ENCODE measurements at places on chromosomes 12 and 14. TPM values are rescaled to one million over a fixed set of nuclear protein-coding genes. Genes with fewer than 3 reads are reported as not detected.

RD3L gene
- not detected for total RNA-seq

KRT71 gene
- total RNA-seq: not detected

DNA sequence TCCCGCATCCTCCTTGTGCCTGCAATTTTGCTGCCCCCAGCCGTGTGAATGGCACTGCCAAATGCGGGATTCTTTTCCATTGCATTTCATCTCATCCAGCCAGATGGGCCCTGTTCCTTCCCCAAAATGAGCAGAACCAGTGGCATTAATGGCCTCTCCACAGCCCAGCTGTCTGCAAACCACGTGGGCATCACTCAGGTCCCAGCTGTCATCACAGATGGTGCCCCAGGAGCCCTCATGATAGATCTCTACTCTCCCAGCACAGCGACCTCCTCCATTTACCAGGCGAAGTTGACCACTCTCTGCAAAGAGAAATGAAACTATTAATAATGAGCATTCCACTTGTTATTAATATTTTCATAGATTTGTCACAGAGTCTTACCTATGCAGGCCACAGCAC lies 17.1 kb downstream of the CD163 start:
- no peak overlapping the region for H3K27ac ChIP-seq
- no peaks in the 10 kb centered on the region for H3K27me3 ChIP-seq
- no peaks in the 10 kb centered on the region for H3K36me3 ChIP-seq
- no peak for DNase-seq

- no peaks in the 10 kb centered on the region for H3K4me1 ChIP-seq
- H3K27me3 ChIP-seq: peaks cover 19% of the 10 kb centered on the region
- H3K36me3 ChIP-seq: no peaks in the 10 kb centered on the region
Observed at GRCh38 chr14:23243066-23243465, 5.3 kb downstream of the RNF212B start.

LMO3 gene
- 0.24 TPM for total RNA-seq

- H3K36me3 ChIP-seq: no peaks in the 10 kb centered on the region
- H3K4me1 ChIP-seq: no peaks in the 10 kb centered on the region
- DNase-seq: no peak
- H3K27me3 ChIP-seq: no peaks in the 10 kb centered on the region
- no peak overlapping the region for H3K27ac ChIP-seq
- no peak overlapping the region for H3K4me3 ChIP-seq
Observed at GRCh38 chr14:55976219-55976618, 142.0 kb upstream of the PELI2 start.

ANP32D gene
- not detected for total RNA-seq

ZFHX2 gene
- total RNA-seq: 3.4 TPM

DNA sequence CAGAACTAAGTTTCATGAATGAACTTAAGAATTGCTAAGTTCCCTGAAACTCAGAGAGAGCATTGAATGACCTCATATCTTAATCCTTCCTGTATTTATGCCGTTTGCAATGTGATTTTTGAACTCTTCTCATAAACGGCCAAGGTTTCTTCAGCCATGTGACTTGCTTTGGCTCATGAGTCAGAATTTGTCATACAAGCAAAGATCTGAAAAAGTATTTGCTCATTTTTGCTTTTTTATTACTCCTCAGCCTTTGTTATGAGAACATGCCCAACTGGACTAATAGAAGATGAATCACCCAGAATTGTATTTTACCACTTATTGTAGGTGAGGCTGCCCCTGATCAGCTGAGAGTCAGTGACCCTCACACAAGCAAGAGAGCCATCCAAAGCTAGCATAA lies 693.8 kb downstream of the BCL11B start:
- DNase-seq: peak; percentile 25

- H3K27me3 ChIP-seq: peaks cover 10% of the 10 kb centered on the region
- H3K27ac ChIP-seq: no peak overlapping the region
- H3K4me3 ChIP-seq: peak overlapping the region; percentile 1
- no peaks in the 10 kb centered on the region for H3K36me3 ChIP-seq
- DNase-seq: peak; percentile 55
- H3K4me1 ChIP-seq: peaks cover 44% of the 10 kb centered on the region
Observed at GRCh38 chr12:57047981-57048380, 1.9 kb downstream of the MYO1A start.

DNA sequence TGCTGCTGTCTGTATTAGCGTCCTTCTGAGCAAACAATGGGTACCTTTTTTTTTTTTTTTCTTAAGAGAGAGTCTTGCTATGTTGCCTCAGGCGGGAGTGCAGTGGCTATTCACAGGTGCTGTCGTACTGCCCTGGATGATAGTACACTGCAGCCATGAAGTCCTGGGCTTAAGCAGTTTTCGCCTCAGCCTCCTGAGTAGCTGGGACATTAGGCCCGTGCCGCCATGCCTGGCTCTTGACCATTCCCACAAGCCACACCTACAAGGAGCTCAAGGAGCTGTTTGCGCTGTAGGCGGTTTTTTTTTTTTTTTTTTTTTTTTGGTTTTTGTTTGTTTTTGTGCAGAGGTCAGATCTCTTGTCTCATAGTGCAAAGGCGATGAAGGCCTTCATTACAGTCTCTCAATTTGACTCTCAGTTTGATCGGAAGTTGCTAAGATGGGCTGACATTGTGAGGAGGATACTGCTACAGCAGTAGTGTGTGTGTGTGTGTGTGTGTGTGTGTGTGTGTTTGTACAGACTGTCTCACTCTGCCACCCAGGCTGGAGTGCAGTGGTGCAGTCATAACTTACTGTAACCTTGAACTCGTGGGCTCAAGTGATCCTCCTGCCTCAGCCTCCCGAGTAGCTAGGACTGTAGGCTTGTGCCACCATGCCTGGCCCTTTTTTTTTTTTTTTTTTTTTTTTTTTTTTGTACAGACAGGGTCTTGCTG lies 34.2 kb downstream of the TRAF3 start:
- H3K36me3 ChIP-seq: no peaks in the 10 kb centered on the region
- peaks cover 20% of the 10 kb centered on the region for H3K4me1 ChIP-seq
- no peak overlapping the region for H3K4me3 ChIP-seq
- no peaks in the 10 kb centered on the region for H3K27me3 ChIP-seq
- no peak overlapping the region for H3K27ac ChIP-seq
- no peak for DNase-seq

DNA sequence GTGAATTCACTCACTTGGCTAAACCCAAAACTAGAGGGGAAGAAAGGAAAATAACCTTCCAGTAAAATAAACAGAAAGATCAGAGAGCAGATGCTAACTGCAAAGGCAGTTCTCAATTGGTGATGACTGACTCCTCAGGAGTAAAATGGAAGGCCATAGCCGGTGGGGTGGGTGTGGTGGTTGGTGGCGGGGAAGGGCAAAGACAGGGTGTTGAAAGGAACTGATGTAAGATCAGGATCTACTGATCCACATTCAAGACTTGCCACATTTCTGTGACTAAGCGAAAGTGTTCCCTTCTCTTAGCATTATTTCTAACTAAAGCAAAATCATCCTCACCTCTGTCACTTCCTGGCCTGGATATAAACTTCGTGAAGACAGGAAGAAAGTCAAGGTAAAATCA lies 26.3 kb upstream of the TC2N start:
- H3K4me3 ChIP-seq: no peak overlapping the region
- H3K36me3 ChIP-seq: peaks cover 13% of the 10 kb centered on the region
- H3K27me3 ChIP-seq: no peaks in the 10 kb centered on the region
- no peak overlapping the region for H3K27ac ChIP-seq
- H3K4me1 ChIP-seq: peaks cover 10% of the 10 kb centered on the region
- no peak for DNase-seq

DNA sequence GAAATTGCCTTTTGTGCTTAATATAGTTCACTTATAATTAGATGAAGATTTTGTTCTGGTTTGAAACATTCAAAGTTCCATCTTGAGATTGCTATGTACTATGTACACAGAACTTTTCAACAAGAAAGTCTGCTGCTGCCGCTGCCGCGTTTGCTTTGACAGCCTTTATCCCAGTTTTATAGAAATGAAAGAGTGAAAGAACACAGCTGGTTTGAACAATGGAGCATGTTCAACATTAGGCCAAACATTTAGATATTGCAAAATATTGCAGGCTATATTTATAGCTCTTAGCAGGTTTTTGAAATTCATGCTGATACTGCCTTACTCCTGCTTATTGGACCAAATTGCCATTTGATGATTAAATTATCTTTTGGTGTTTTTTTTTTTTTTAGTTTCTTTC lies 299.8 kb upstream of the PRKD1 start:
- no peak for DNase-seq
- peaks cover 49% of the 10 kb centered on the region for H3K4me1 ChIP-seq
- H3K27ac ChIP-seq: peak overlapping the region; percentile 51
- H3K4me3 ChIP-seq: peak overlapping the region; percentile 48
- no peaks in the 10 kb centered on the region for H3K27me3 ChIP-seq

DNA sequence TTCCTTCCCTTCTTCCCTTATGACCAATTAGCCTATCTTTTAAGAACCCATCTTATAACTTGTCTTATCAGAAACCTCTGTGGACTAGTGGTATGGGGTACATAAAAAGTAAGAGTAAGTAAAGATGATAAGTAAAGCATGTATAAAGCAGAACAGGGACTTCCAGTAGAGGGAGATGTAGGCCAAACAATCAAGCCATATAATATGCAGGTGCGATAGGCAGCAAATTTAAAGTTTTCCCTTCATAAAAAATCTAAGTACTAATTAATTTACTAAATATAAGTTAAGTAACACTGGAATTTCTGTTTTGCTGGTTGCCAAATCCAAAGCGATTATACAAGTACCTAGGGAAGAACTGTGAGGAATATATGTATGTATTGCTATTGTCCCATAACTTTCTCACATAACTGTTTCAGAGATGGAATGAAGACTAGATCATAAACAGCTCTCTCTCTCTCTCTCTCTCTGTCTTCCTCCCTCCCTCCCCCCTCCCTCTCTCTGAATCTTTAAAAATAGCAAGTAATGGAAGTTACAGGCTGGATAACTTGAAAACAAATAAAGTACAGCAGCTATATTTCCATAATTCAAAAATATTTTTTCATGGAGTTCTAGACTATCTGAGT lies 25.7 kb downstream of the METTL25 start:
- no peaks in the 10 kb centered on the region for H3K4me1 ChIP-seq
- DNase-seq: peak; percentile 35
- no peaks in the 10 kb centered on the region for H3K36me3 ChIP-seq
- no peaks in the 10 kb centered on the region for H3K27me3 ChIP-seq
- H3K27ac ChIP-seq: no peak overlapping the region

GRCh38 chr12:112182499-112182898 lies 57.1 kb downstream of the TRAFD1 start:
- no peak overlapping the region for H3K27ac ChIP-seq
- H3K4me1 ChIP-seq: no peaks in the 10 kb centered on the region
- 0 out of 2 replicates have a peak, but pooled peaks cover 10% of the 10 kb centered on the region for H3K36me3 ChIP-seq

- peaks cover 68% of the 10 kb centered on the region for H3K4me1 ChIP-seq
- no peaks in the 10 kb centered on the region for H3K27me3 ChIP-seq
- H3K4me3 ChIP-seq: peak overlapping the region; percentile 39
Observed at GRCh38 chr12:89733579-89734201, 25.1 kb upstream of the ATP2B1 start.

DNA sequence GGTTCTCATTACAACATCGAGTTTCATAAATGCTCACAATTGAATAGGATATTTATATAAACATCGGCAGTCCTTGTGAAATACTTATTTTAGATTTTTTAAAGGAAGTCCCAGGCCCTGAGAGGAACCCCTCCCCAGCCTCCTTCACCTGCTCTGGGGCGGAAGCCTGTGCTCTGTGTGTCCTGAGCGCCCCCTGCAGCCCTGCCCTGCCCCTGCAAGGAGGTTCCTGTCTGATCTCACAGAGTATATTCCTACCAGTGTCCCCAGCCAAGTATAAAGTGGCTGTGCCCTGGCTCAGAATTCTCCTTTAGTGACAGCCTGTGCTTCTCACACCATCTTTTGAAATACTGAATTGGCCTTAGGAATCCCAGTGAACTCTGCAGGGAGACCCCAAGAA lies 659.5 kb downstream of the TMEM121 start:
- H3K27ac ChIP-seq: no peak overlapping the region
- no peak overlapping the region for H3K4me3 ChIP-seq
- no peaks in the 10 kb centered on the region for H3K4me1 ChIP-seq
- no peaks in the 10 kb centered on the region for H3K36me3 ChIP-seq
- no peaks in the 10 kb centered on the region for H3K27me3 ChIP-seq

NRXN3 gene
- total RNA-seq: 0.37 TPM

GRCh38 chr14:71475916-71476315 lies 456.3 kb upstream of the RGS6 start:
- peaks cover 12% of the 10 kb centered on the region for H3K36me3 ChIP-seq
- peaks cover 73% of the 10 kb centered on the region for H3K4me1 ChIP-seq
- no peak overlapping the region for H3K4me3 ChIP-seq
- H3K27ac ChIP-seq: peak overlapping the region; percentile 46

DNA sequence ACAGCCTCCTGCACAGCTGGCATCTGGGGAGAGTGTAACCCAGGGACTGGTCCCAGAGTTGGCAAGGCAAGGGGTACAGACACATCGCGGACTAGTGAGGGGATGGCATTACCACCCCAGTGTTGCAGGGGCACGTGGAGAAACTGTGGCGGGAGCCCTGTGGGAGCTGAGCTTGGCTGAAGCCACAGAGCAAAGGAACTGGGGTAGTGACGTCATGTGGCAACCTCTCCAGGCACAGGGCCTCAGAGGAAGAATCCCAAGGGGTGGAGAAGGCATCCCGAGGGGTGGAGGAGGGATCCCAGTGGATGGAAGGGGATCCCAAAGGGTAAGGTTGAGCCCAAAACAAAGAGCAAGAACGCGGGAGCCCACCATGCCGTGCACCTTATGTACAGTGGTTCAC lies 70.1 kb downstream of the GSC start:
- H3K4me1 ChIP-seq: no peaks in the 10 kb centered on the region
- no peak overlapping the region for H3K27ac ChIP-seq
- peaks cover 7% of the 10 kb centered on the region for H3K36me3 ChIP-seq
- H3K27me3 ChIP-seq: peaks cover 2% of the 10 kb centered on the region

DNA sequence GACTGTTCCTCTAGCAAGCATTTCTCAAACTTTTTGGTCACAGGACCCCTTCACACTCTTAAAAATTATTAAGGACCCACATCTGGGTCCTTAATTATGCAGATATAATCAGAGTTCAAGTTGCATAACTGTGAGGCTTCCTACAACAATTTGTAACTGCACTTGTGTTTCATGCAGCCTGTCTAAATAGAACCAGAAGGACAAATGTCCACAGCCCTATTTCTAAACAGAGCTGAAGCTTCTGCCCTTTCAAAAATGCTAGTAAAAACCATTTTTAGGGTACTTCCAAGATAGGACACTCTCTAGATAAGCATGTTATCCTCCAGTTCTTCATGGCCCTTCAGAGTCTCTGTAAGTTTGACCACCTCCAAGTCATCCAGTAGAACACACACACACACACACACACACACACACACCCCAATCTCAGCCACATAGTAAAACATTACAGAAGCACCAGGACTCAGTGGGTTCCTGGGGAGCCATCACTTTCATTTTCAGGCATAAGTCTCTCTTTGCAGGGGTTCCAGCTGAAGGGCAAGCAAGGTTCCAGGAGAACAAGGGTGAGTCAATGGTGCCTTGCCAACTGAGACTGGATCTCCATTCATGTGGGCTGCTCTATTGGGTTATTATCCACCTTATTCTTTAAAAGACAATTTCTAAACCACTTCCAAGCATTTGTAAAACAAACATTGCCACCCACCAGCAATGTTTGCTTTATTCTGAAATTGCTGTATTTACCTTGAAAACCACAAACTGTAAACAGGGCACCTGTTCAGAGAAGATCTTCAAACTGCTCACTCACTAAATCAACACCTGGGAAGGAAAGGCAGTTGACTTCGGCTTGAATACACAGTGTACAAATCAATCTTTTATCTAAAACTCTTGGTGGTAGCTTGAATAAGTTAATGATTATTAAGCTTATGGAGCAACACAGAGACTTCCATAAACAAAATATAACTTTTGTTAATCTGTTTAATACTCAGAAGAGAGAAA lies 64.1 kb downstream of the ITPR2 start:
- H3K27me3 ChIP-seq: no peaks in the 10 kb centered on the region
- H3K27ac ChIP-seq: no peak overlapping the region
- no peak overlapping the region for H3K4me3 ChIP-seq
- no peak for DNase-seq
- peaks cover 5% of the 10 kb centered on the region for H3K4me1 ChIP-seq

Measured in HFFc6 (cell line).